ENCODE measurements at places on chromosomes 2 and 18.

GRCh38 chr2:30652271-30652915, 154.9 kb downstream of the CAPN13 start:
- no peak for DNase-seq

DNA sequence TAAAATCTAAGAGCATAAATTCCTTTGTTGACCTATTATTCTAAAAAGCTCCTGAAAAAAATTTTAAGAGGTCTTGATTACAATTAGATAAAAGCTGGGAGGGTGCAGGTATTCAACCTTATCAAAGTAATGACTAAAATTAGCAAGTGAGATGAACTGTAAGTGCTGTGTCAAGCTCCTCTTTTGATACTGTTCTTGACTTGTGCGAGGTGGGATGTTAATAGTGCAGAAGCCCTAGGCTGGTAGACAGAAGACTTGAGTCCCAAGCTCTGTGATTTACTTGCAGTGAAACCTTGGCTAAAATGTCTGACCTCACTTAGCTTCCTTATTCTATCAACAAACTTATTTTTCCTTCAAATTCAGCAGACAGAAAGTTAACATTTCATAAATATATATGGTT, 637.5 kb downstream of the DSC3 start:
- no peak for DNase-seq

DNA sequence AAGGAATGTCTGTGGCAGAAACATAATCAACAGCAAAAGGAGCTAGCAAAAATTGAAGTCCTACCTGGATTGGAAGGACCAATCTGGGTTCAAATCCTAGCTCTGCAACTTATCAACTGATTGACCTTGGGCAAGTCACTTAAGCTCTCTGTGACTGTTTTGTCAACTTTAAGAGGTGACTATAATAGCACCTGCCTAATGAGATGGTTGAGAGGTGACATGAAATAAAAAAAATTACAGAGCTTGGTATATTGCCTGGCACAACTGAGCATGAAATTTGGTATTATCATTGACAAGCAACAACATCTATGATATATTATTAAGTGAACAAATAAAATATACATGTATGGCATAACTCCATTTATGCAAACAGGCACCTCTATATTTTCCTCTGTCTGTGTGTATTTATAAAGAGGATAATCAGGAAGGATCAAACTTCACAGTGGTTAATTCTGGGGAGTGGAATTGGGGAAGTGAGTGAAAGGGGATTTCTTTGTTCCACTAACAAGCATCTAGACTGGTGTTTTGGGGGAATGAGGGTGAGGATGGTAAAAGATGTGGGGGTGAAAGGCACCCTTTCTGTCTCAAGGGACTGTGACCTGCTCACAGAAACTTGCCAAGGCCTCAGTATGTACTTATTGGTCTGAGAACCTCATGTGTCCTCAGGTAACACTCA, 132.8 kb upstream of the SERTAD2 start:
- DNase-seq: no peak

- DNase-seq: no peak
Measured at GRCh38 chr2:10255189-10256030, 47.3 kb upstream of the HPCAL1 start.

GRCh38 chr2:75200140-75201096, 1.1 kb upstream of the TACR1 start:
- DNase-seq: peak; percentile 62

DNA sequence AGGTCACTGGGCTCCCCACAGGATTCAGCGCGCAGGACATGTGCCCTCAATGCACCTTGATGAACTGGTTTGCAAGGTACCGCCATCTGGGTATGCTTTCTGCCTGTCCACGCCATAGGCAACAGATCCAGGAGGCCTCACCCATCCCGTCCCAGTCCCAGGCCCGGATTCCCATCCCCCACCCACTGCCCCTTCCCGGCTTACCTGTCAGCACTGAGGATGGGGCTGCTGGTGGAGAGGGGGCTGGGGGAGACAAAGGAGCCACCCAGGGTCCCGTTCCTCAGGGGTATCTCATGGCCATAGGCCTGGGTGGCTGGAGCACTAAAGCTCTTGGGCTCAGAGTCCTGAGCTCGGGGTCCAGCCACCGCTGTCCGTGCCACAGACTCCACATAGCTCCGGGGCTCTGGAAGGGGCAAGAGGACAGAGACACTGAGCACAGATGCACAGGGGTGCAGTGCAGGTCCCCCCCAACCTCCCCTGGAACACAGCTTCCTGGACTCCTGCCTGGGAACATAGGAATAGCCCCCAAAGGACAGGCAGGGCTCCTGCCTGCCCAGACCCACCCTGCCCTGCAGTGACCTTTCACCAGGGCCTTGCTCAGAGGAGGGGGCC, 181.2 kb downstream of the TNS1 start:
- no peak for DNase-seq

- no peak for DNase-seq
Measured at GRCh38 chr2:240642061-240642805, 17.0 kb downstream of the GPR35 start.

- DNase-seq: no peak
Measured at GRCh38 chr2:105334211-105334610, 3.1 kb upstream of the C2orf49 start.

- DNase-seq: no peak
Measured at GRCh38 chr2:11242542-11243174, 87.4 kb downstream of the SLC66A3 start.

GRCh38 chr2:126761981-126762878, 106.3 kb downstream of the GYPC start:
- DNase-seq: no peak

DNA sequence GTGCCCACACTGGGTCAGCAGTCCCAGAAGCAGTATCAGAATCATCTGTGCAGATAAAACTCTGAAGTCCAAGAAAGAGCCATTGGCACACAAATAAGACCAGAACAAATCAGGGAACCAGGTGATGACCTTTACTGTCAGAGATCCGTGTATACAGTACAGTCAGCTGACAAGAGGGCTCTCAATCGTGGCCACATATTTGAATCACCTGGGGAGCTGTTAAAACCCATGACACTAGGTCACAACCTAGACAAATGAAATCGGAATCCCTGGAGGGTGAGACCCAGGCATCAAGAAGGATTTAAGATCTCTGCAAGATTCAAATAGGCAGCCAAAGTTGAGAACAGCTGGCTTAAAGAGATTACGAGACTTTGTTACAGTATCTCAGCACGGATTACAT, 807.1 kb downstream of the RNF144A start:
- DNase-seq: no peak

DNA sequence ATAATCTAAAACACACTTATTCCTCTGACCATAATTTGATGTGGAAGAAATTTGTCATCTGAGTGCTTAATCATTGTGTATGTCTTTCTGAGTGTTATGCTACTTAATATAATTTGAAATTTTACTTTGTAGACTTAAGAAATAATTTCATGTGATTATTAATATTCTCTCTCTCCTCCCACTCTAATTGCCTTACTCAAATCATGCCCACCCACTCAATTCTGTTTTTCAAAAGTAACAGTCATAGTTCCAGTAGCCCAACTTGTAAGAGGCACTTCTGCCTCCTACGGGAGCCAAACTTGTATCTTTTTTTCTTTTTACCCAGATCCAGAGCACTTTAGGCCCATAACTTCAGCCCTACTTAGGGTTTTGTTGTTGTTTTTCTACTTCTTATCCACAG, 18.5 kb upstream of the KYNU start:
- no peak for DNase-seq

- peak; percentile 47 for DNase-seq
Measured at GRCh38 chr18:57819671-57820460, 16.8 kb upstream of the ATP8B1 start.

- DNase-seq: peak; percentile 50
Measured at GRCh38 chr2:38264396-38265221, 112.5 kb downstream of the ATL2 start.

DNA sequence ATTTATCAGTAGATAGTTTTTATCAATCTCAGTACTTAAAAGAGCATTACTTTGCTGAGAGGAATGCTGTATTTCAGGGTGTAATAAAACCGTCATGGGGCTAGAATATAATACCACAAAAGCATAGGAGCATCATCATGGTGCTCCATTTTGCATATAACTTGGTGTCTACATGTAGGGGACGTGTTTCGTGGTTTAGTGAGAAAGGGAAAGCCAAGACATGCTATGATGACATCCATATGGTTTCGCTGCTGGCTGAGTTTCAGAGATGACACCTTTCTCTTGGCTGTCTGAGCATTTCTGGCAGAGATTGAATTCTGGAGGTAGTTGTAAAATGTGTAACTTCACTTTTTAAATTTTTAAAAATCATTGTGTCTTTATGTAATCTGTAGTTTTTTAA, 32.4 kb downstream of the WDR43 start:
- no peak for DNase-seq

DNA sequence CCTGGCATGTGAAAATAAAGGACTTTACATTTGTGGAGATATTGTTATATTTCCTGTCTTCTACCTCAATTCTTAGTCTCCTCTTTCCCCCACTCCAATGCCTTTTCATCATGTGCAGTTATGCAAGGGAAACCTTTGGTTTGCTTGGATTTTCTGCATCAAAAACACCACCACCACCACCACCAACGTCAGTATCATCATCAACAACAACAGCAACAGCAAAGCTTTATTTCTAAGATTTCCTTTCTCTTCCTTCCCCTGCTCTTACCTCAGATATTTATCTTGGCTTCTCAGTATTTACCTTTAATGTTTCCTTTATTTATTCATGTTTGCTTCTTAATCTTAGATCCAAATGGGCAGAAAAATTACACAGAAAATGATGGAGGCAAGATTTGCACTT, 26.1 kb downstream of the CXCR4 start:
- no peak for DNase-seq

GRCh38 chr2:109059474-109060165, 69.4 kb upstream of the SH3RF3 start:
- DNase-seq: no peak

DNA sequence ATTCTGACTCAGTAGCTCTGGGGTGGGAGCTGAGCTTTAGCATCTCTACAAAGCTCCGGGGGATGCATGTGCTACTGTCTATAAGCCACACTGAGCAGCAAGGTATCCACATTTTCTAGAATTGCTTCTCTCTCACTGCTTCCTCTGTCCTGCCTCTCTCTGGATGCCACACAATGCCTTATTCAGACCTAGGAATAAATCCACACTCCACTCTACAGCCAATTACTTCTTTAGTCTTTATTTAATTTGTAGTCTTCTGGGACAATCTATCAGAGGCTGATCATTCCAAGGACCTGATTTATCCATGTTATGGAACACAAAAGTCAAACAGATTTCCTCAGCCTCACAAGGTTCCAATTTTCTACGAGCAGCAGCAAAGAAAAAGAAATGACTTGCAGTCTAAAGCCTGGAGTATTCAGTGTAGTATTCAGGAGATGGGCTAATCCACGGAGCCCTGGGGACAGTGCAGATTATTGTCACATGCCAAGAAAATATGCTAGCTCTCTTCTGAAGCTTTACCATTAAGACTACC, 4.4 kb downstream of the BCL2 start:
- DNase-seq: no peak

DNA sequence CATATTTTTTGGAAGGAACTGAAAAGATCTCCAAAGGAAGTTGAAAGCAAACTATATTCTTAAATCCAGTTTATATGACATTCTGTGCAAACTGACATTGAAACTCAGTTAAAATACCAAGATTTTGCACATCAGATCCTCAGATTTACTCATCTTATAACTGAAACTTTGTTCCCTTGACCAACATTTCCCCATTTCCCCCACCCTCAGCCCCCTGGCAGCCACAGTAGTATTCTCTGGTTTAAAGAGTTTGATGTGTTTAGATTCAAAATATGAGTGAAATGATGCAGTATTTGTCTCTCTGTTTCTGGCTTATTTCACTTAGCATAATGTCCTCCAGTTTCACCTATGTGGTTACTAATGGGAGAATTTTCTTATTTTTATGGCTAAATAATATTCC, 99.2 kb upstream of the ITGA4 start:
- no peak for DNase-seq

- peak; percentile 38 for DNase-seq
Measured at GRCh38 chr2:88199912-88200682, 30.0 kb downstream of the THNSL2 start.

- no peak for DNase-seq
Measured at GRCh38 chr2:190964170-190964795, 49.7 kb downstream of the STAT1 start.

- DNase-seq: no peak
Measured at GRCh38 chr18:62426191-62426488, 96.7 kb upstream of the ZCCHC2 start.

GRCh38 chr2:145752091-145752806, 1232.3 kb upstream of the ZEB2 start:
- DNase-seq: peak; percentile 49

DNA sequence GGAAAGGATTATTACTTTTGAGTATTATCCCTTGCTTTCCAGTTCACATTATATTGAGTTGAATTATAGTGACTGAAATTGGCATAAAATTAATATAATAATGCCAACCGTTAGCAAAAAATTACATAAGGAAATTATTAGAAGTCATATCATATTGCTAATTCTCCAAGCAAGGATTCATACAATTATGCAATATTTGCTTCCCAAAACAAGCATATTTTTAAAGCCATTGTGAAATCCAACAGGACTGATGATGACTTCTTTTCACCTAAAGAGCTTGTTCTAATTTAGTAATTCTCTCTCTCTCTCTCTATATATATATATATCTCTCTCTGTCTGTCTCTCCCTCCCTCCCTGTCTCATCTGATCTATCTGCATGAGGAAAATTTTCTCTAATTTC, 283.5 kb downstream of the DSEL start:
- no peak for DNase-seq

GRCh38 chr2:40128796-40129195, 323.1 kb downstream of the SLC8A1 start:
- no peak for DNase-seq

- no peak for DNase-seq
Measured at GRCh38 chr18:60059216-60059615, 159.4 kb downstream of the PMAIP1 start.

- no peak for DNase-seq
Measured at GRCh38 chr2:105647731-105648130, 97.0 kb upstream of the NCK2 start.

DNA sequence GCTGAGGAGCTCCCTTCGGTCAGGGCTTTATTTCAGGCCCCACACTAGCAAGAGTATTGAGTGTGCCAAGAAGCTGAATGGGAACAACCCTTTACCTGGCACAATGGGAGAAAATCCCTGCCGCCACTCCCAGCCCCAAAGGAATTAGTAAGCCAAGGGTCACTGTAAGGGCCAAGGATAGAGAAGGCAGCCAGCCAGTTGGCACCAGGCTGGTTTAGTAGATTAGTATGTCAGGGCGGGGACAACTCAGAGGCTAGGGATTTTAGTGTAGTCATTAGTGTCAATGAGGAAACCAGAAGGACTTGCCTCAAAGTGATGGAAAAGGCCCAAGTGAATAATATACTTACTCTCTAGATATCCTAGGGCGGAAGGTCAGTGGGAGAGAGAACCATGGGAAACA, 34.9 kb upstream of the CYP26B1 start:
- DNase-seq: no peak
